NCI-H2081 treated with DMSO at 0.1 percent for 48 hours (cell line): ENCODE measurements at places on chromosomes 16 and 17.

DNA sequence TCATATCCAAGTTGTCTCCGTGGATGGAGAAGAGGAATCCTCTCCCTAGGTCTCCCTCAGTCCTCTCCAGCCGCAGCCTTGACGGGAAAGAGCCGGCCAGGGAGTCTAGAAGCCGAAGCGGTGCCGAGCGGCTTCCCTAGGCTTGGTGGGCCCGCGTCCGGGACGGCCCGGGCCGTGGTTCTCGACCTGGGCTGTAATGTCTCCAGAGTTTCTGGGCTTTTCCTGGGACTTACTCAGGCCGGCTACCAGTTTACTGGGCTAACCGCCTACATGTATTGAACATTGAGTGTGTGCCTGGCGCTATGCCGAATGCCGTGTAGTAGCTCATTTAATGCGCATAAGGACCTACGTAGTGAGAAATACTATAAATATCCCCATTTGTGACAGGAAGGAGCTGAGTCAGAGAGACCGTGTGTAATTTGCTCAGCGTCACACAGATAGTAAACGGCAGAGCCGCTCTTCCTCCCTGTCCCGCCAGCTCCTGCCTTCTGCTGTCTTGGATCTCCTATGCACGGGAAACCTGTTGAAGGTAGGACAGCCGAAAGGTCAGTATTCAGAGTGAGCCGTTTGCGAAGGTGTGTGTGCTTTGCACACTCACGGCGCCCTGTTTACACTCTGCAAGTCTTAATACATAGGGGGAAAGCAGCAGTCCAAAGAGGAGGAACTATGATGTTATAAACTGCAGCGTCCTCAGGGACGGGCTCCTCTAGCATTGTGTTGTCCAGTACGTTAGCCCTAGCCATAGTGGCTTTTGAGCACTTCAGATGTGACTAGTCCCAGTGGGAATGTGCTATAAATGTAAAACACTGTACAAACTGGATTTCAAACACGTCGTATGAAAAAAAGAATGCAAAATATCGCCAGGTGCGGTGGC lies 723 bp upstream of the SPAG5 start:
- DNase-seq = no peak

- DNase-seq = no peak
Measured at GRCh38 chr17:81036197-81036941, 1.4 kb downstream of the BAIAP2 start.

DNA sequence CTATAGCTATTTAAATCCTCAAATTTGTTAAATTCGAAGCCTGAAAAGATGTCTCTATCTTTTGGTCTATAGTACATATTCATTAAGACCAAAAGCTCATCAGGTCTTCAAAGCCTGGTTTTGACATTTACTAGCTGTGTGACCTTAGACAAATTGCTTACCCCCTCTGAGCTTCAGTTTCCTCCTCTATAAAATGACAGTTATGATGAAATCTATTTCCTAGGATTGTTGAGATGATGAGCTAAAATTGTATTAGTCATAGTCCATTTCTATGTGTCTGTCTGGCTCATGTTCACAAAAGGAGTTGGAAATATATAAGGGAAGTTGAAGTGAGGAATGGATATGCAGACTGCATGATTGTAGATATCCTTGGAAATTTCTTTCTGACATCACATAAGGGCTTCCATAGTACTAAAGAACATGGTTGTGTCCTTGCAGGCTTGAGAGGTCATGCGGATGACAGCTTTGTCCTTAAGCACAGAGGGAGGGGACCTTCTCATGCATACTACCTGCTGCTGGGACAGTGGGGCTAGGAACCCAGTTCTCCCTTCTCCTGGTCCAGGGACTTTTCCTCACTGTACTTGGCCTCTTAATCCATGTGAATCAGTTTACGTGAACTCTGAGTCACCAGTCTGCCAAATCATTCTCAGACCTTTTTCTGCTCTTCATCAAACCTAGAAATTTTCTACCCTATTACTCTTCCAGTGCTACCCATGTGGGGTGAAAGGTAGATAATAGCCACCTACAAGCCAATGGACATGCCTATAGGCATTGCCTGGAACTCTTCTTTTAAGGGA lies 487.5 kb upstream of the SALL1 start:
- no peak for DNase-seq

GRCh38 chr17:63956296-63956920 lies 16.3 kb downstream of the SCN4A start:
- no peak for DNase-seq

GRCh38 chr17:47276444-47276843 lies 22.8 kb downstream of the ITGB3 start:
- no peak for DNase-seq

- no peak for DNase-seq
Measured at GRCh38 chr16:8253718-8254117, 336.6 kb downstream of the TMEM114 start.

- no peak for DNase-seq
Measured at GRCh38 chr17:79251824-79252223, 177.2 kb downstream of the ENGASE start.

DNA sequence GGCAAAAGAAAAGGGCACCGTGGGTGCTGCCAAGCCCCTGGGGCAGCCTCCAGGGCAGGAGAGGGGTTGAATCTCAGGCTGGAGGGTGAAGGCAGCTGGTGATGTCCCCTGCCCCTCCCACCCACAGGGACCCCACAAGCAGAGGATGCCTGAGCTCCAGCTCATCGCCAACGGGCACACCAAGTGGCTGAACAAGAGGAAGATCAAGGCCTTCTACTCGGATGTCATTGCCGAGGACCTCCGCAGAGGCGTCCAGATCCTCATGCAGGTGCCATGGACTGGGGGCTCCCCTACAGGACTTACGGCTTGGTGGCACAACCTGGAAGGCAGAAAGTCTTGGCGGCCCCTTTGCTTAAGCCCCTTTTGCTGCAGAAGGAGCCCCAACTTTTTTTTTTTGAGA lies 21.8 kb downstream of the SLC12A3 start:
- no peak for DNase-seq

- DNase-seq = no peak
Measured at GRCh38 chr16:19299565-19299964, 14.0 kb downstream of the CLEC19A start.

- DNase-seq = no peak
Measured at GRCh38 chr17:61239327-61239726, 160.3 kb upstream of the TBX2 start.

- DNase-seq = no peak
Measured at GRCh38 chr16:14263769-14264168, 192.7 kb downstream of the MRTFB start.

GRCh38 chr16:20938426-20938825 lies 37.9 kb downstream of the LYRM1 start:
- DNase-seq = no peak

DNA sequence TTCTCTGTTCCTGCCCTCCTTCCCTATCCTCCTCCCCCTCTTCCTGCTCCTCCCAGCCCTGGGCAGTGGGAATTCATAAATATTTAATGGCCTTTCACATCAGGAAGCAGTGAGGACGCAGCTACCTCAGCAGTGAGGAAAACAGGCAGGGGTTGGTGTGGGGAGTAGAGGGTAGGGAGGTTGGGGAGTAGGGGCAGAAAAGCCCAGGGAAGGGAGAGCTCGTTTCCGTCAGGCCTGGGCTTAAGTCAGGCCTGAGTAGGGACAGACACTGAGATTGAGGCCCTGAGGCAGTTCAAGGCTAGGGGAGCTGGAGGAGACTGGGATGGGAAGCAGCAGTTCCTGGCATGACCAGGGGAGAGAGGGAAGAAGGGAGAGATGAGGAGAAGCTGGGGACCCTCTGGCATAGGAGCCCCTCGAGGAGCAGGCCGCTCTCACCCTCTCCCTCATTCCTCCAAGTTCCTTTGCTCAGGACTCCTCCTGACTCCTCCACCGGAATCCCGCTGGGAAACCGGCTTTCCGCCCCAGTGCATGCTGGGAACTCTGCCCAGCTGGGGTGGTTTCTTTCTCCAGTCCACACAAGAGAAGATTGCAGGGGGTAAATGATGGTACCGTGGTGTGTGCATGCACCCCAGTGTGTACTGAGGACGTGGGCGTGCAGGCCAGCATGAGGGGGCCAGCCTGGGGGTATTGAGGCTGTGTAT lies 6.2 kb downstream of the SAMD14 start:
- DNase-seq = no peak

GRCh38 chr16:10343124-10343760 lies 42.6 kb upstream of the ATF7IP2 start:
- no peak for DNase-seq

- DNase-seq = no peak
Measured at GRCh38 chr16:20867585-20867984, 32.6 kb downstream of the DCUN1D3 start.

DNA sequence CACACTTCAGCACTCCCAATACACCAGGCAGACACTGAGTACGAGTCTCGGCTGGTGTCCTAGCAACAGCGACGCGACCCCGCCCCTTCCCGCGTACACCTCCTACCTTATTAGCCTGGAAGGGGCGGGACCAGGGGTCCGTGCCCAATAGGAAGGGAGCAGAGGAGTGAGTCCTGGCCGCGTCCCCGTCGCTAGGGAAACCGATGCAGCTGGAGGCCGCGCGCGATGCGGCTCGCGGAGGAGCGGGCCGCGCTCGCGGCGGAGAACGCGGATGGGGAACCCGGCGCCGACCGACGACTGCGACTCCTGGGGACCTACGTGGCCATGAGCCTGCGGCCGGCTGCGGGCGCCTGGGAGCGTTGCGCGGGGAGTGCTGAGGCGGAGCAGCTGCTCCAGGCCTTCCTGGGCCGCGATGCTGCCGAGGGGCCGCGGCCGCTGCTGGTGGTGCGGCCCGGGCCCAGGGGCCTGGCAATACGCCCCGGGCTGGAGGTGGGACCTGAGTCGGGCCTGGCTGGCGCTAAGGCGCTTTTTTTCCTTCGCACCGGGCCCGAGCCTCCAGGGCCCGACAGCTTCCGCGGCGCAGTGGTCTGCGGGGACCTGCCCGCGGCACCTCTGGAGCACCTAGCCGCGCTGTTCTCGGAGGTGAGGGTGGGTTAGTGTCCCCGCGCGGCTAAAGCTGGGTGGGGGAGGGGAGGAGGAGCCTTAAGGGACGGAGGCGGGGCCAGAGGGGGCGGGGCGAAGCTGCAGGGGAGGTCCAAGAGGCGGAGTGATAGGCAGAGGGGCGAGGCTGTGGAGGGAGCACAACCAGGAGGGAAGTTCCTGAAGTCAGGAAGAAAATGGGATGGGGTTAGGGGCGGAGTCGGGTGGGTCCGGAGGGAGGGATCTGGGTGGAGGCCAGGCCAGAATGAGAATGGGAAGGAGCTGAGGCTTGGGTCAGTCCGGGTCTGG lies at the start of gene DNAH9:
TSS of gene DNAH9 (plus strand) at position 197 of the 948 bp plus-strand sequence. CDS start at position 226, 29 bp downstream.
- DNase-seq = no peak

DNA sequence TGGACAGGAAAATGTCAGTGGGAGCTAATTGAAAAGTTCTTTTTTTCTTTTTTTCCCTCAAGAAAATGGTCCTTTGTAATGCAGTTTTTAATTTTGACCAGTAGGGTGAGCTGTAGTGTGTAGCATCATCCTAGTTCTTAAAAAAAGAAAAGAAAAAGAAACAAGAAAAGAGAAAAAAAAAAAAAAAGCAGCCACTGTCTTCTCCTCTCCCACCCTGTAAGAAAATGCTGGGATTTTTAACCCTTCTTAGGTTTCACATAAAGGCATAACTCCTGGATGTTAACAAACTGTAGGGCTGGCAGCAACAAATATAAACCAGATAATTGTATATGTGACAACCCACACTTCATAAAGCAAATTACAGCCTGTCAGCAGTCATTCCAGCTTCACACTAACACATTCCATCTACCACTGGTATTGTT lies 78.1 kb downstream of the SKAP1 start:
- DNase-seq = peak; percentile 46

DNA sequence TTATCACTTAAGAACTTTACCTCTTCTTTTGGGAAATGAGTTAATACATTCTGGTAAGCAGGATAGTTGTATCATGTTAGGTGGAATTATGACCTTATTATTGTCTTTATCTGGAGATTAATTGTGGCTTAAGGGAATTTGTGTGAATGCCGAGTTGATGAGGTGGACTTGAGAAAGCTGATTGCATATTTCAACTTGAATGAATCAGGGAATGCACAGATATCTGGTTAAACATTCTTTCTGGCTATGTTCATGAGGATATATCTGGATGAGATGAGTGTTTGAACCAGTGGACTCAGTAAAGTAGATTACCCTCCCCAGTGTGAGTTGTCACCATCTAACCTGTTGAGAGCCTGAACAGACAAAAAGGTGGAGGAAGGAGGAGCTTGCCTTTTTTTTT lies 326.1 kb upstream of the GOT2 start:
- no peak for DNase-seq

DNA sequence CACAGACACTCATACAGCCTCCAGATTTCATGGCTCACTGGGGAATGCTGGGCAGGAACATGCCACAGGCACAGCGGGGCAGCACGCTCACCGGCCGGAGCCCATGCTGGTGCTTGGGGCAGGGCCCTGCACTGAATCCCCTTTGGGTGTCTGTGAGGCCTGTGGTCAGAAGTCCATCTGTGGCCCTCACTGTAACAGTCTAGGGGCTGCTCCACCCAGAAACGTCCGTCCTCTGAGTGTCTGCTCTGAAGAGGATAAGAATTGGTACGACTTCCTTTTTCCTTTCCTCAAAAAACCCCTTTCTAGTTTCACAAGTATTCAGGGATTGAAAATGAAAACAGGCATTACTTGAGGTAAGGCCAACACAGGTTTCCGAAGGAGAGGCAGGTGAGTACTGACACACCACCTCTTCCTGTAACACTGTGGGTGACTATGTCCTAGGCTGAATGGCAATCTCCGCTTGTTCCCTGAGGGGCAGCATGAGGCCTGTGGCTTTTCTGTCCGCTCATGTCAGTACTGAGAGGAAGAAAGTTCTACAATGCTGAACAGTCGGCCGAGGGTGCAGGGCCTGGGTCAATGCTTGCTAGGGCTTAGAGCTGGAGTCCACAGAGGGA lies 42.5 kb downstream of the TMEM11 start:
- no peak for DNase-seq

- DNase-seq = no peak
Measured at GRCh38 chr16:27084307-27085028, 17.7 kb downstream of the C16orf82 start.

GRCh38 chr17:606508-607250 lies 108.0 kb downstream of the VPS53 start:
- DNase-seq = no peak

- no peak for DNase-seq
Measured at GRCh38 chr17:41581366-41582060, 5.2 kb downstream of the KRT14 start.

GRCh38 chr17:82505296-82505695 lies 14.2 kb upstream of the FOXK2 start:
- no peak for DNase-seq

- DNase-seq = no peak
Measured at GRCh38 chr17:61784510-61784909, 78.8 kb downstream of the BRIP1 start.
